ENCODE measurements at places on chromosomes 16 and 17.

GRCh38 chr17:45302649-45303173 lies 14.1 kb downstream of the MAP3K14 start:
- DNase-seq, result no peak

GRCh38 chr17:47776330-47777197 lies 43.5 kb downstream of the TBX21 start:
- peak; percentile 16 for DNase-seq

GRCh38 chr17:56230660-56231059 lies 77.4 kb downstream of the ANKFN1 start:
- DNase-seq, result no peak

DNA sequence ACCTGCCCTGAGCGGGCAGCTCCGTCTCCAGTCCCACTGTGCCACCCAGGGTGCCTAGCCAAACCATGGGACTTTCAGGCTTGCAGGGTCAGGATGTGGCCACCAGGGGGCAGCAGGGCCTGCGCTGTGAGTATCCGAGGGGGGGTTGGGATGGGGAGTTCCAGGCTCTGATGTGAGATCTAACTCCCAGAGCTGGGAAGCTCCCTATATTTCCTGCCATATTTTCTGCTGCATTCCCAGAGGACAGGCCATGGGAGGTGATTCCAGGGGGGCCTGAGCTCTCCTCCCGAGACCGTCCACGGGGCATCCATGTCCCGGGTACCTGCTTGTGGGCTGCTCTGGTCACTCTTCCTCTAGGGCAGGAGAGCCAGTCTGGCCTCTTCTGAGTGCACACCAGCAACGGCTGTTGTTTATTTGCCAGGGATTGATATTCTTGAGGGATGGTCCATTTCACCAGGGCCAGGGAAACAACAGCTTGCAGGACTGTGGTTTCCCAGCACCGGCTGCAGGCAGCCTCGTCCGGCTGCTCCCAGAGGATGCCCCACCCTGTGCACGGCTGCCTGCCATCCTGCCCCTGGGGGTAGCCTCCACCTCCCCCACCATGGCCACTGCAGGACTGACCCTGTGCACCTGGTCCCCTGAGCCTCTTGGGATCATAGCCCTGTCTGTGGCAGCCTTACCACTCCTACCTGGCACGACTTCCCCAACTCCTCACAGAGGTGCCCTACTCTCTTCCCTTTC lies 1.2 kb downstream of the GPR142 start:
- peak; percentile 63 for DNase-seq

DNA sequence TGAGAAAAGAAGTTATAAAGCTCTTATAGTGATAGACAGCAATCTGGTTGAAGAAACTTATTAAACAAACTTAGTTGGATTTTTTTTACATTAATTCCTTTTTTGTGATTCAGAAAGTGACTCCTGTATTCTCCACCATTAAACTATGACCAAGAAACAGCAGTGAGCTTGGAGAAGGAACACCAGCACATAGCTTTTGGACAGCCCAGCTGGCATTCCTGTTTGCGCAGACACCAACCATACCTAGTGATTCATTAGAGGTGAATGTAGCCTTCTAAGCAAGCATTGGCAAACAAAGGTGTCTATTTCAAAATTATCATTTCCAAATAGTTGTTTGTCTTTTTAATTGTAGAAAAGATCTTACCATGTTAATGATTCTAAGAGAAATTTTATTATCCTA lies 94.4 kb downstream of the STXBP4 start:
- DNase-seq, result no peak

- no peak for DNase-seq
Measured at GRCh38 chr17:78734793-78735641, 47.1 kb downstream of the CYTH1 start.

DNA sequence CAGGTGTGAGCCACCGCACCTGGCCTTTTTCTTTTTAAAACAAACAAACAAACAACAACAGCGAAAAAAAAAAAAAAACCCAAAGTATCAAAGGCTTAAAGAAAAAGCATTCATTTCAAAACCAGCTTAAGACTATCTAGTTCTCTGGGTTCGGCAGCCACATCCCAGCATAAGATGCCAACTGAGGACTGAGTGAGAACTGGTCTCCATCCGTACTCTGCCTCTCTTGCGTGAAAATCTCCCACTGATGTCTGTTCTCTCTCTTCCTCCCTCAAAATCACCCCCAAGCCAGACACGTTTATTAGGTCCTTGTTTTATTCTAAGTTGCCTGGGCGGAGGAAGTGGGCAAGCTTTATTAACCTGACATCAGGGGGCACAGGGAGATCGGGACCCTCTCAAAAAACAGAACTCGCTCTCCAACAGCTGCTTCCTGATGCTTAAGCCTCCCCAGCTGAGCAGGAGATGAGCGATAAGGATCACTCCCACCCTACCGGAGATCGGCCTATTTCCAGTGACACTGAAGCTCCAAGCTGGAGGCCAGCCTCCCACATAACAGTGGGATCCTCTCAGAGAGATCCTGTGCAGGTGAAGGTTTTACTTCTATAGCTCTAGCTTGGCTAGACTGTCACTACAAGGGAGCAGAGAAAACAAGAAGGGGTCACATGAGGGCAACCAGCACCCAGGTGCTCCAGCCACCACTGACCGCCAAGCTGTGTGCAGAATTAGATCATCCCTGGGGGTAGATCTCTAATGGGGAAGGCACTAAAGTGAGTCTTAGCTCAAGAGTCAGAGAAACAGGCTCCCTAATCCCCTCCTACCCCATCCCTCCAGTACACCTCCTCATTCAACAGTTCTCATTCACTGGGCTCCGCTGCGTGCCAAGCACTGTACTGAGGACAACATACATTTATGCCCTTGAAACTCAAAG lies 13.6 kb downstream of the CDC42EP4 start:
- DNase-seq, result no peak

DNA sequence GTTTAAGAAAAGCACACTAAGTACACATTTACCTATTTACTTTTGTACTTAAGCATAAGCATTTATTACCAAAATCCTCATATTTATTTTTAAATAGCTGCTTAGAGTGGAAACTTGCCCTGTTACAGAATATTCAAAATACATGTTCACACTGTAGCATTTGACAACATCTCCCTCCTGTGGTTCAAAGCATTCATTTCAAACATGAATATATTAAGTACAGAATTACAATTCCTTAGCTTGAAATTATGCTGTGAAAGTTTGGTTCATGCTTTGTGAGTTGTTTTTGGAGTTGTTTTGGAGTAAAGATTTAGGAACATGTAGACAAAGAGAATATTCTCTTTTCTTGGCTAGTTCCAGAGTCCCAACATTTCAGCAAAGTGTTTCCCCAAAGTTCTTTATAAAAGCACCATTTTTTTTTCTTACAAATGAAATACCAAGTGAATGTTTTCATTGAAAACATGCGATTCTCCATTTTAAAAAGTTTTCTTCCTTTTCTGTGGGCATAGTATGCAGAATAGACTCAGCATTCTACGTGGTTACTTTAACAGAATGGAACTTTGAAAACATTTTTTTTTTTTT lies 33.2 kb downstream of the TUBD1 start:
- DNase-seq, result no peak

GRCh38 chr16:88846088-88846487 lies 10.7 kb downstream of the GALNS start:
- no peak for DNase-seq

- no peak for DNase-seq
Measured at GRCh38 chr17:15782866-15783265, 50.8 kb downstream of the TBC1D26 start.

GRCh38 chr17:31907342-31907962 lies 5.9 kb upstream of the UTP6 start:
- no peak for DNase-seq

All from effector CD4-positive, alpha-beta T cell (primary cell).